Stimulated activated CD4-positive, alpha-beta T cell treated with anti-CD3 and anti-CD28 coated beads, Interleukin-1b, Interleukin-23, amount 100 ng/mL, for 1 hour (primary cell): ENCODE measurements at places on chromosomes 1 and 21.

- no peak for DNase-seq
Observed at GRCh38 chr1:183121609-183122008, 64.5 kb upstream of the LAMC2 start.

DNA sequence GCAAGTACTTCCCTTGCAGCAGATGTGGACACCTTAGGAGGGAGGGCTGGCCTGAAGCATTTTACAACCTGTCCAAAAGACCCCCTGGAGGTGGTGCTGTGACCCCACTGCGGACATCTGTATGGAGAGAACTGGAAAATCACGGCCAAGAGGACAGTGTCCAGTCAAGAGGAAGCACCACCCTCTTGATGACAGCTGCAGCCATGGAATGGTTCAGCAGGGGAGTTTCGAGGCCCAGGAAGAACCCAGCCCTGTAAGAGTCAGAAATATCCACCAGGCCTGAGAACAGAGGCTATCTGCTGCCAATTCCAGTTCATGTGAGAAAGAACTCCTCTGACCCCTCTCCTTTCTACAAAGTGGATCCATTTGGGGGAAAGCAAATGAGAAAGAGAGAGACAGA, 126.8 kb downstream of the PLXNA2 start:
- no peak for DNase-seq

DNA sequence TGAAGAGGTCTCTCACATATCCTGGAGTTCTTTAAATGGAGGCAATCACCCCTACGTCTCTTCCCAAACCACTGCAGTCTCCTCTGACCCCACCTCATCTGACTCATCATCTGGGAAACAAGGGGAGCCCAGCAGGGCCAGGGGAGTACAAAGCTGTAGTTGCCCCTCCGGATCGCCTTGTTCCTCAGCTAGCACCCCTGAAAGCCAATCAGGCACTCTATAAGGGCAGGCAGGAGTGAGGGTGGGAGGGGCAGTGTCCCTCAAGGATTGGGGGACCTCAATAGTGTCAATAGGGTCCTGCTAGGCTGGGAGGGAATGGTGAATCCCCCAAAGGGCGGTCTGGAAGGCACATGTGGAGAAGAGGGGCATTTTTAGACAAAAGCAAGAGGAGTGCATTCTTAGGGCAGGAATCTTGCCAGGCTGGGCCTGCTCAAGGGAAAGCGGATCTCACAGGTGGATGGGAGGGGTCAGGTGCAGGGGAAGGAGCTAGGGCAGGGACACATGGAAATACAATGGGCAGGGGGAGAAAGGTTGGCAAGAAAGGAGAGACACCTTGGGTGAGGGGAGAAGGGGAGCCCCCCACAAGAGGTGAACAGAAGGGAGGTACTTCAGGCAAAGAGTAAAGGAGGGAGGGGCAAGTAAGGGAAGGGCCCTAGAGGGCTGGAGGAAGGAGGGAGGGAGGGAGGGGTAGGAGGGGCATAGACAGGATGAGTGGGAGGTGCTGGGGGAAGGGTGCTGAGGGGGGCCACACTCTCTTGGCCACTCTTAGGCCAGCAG, 5.8 kb downstream of the SHISA4 start:
- DNase-seq = no peak

DNA sequence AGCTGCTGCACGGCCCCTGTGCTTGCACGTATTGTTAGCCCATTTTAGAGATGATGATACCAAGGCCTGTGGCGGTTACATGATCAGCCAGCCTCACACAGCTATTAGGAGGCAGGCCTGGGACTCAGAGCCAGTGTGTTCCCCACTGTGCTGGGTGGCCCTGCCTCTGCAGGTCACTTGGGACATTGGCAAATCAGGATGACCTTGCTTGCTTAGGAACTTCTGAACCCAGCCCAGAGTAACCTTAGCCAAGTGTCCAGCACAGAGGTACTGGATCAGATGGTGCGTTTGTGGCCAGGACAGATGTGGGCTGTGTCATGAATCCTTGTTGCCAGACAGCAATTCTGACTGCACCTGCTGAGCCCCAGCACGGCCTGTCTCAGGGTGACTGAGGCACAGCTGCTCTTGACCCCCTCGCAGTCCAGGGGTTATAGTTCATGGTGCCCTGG, 28.1 kb downstream of the LDLRAP1 start:
- no peak for DNase-seq

DNA sequence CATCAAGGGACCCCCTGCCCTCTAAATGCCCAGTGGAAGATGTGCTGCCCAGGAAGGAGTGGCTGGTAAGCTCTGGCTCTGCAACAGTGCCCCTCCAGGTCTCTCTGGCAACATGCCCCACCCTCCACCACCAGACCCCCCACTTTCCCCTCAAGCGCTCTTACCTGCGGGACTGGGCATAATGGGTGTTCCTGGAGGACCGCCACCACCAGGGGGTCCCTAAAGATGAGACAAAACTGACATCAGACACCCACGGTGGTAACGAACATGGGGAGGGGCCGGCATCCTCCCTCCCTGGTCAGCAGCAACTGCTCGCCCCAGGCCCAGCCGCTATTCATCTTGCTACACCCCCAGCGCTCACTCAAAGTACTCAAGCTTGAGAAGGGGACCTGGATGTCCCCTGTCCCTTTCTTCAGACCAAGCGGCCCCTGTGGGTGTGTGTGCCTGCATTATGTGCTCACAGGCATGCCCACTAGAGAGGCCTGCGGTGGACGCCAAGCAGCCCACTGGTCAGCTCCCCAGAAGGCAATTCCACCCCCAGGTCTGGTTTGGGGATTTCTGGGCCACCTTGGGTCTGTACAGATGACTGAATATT, 40.9 kb downstream of the MRPL37 start:
- DNase-seq = no peak

DNA sequence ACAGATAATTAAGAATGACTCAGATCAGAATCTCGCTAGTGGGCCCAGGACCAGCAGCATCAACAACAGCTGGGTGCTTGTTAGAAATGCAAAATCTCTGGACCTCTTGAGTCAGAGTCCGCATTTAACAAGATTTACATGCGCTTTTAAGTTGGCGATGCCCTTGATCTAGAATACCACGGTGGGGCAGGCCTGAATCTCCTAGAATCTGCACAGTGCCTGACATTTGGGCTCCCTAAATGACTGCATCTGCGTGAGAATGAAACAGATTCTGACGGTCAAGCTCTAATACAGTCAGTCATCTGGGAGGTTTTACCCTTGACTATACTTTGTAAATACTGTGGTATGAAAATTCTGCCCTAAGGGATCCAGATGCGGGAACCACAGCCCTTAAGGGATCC, 17.2 kb upstream of the RAB29 start:
- no peak for DNase-seq

GRCh38 chr1:18110598-18110939, 3.0 kb downstream of the IGSF21 start:
- no peak for DNase-seq

DNA sequence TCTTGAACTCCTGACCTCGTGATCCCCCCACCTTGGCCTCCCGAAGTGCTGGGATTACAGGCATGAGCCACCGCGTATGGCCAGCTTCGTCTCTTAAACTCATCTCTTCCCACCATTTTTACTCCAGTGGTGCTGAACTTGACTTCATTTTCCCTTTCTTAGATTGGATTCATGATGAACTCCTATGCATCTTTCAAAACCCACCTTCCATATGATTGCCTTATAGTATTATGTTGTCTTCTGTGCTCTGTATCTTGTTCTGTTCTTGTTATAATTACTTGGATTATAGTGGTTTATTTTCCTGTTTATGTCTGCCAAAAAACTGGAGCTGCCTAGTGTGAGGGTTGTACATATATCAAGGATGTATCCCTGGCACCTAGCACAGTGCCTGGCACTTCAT, 110.8 kb upstream of the GADD45A start:
- no peak for DNase-seq

- no peak for DNase-seq
Observed at GRCh38 chr21:41370840-41371684, 9.2 kb downstream of the MX2 start.

GRCh38 chr1:161242313-161242712, 4.3 kb upstream of the NR1I3 start:
- DNase-seq = no peak

GRCh38 chr1:9700340-9700739, 48.8 kb downstream of the PIK3CD start:
- DNase-seq = no peak

- DNase-seq = no peak
Observed at GRCh38 chr1:77282187-77282865, 507 bp downstream of the AK5 start.

GRCh38 chr1:155961937-155962336, 16.4 kb downstream of the ARHGEF2 start:
- no peak for DNase-seq

- no peak for DNase-seq
Observed at GRCh38 chr1:226983247-226983991, 43.3 kb downstream of the COQ8A start.

GRCh38 chr1:207029701-207030521, 2.6 kb downstream of the C1orf116 start:
- DNase-seq = no peak

GRCh38 chr1:228768355-228769000, 33.2 kb downstream of the RHOU start:
- no peak for DNase-seq

GRCh38 chr1:191662746-191663145, 495.5 kb upstream of the RGS18 start:
- no peak for DNase-seq
